ENCODE measurements at places on chromosomes 11 and 22.
A peak's percentile ranks its signal among the peaks of the same experiment; 100 is the strongest.

DNA sequence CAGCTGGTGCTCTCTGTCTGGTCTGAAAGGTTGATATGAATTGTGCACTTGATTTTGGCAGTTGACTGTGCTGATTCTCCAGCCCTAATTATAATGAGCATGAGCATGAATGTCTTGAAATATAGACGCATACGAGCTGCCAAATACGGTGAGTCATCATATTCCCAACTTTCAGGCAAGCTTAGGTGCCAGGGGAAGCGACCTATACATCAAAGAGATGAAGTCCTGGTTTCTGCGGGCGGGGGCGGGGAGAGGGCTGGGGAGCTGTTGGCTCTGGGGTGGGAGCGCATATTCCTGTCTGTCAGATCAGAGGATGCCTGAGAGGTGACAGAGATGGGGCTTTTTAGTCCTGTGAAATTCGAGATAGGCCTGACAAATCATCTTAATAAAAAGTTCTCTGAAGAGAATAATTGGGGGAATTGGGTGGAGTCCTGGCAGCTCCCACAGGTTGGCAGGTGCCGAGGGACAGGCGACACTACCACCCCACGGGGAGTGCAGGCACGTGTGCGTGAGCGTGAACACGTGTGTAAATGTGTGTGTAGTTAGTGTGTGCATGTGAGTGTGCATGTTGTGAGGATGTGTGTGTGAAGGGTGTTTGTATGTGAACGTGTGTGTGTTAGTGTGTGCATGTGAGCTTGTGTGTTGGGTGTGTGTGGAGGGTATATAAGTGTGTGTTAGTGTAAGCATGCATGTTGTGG is 865.3 kb downstream of the TBC1D22A start:
- no peaks in the 10 kb centered on the region for H3K27me3 ChIP-seq
- H3K36me3 ChIP-seq = no peaks in the 10 kb centered on the region
- DNase-seq = no peak
- no peak overlapping the region for H3K27ac ChIP-seq
- no peaks in the 10 kb centered on the region for H3K4me1 ChIP-seq

DNA sequence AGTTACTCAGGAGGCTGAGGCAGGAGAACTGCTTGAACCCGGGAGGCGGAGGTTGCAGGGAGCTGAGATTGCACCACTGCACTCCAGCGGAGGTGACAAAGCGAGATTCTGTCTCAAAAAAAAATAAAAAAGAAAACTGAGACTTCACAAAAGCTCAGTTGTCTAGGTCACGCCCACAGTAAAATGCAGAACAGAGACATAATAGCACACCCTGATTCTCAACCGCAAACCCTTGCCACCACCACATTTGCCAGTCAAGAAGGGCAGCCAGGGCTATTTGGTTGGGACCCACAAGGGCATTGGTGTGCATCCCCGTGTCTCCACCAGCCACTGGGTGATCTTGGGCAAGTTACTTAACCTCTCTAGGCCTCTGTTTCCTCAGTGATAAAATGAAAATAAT is 25.4 kb downstream of the CREB3L1 start:
- DNase-seq = no peak
- no peak overlapping the region for H3K4me3 ChIP-seq
- no peak overlapping the region for H3K27ac ChIP-seq
- peaks cover under 1% of the 10 kb centered on the region for H3K27me3 ChIP-seq

- DNase-seq = no peak
- peak overlapping the region; percentile 89 for H3K4me3 ChIP-seq
- H3K27me3 ChIP-seq = no peaks in the 10 kb centered on the region
- H3K4me1 ChIP-seq = peaks cover 12% of the 10 kb centered on the region
Measured at GRCh38 chr11:68211546-68211945, 1.6 kb downstream of the KMT5B start.

DNA sequence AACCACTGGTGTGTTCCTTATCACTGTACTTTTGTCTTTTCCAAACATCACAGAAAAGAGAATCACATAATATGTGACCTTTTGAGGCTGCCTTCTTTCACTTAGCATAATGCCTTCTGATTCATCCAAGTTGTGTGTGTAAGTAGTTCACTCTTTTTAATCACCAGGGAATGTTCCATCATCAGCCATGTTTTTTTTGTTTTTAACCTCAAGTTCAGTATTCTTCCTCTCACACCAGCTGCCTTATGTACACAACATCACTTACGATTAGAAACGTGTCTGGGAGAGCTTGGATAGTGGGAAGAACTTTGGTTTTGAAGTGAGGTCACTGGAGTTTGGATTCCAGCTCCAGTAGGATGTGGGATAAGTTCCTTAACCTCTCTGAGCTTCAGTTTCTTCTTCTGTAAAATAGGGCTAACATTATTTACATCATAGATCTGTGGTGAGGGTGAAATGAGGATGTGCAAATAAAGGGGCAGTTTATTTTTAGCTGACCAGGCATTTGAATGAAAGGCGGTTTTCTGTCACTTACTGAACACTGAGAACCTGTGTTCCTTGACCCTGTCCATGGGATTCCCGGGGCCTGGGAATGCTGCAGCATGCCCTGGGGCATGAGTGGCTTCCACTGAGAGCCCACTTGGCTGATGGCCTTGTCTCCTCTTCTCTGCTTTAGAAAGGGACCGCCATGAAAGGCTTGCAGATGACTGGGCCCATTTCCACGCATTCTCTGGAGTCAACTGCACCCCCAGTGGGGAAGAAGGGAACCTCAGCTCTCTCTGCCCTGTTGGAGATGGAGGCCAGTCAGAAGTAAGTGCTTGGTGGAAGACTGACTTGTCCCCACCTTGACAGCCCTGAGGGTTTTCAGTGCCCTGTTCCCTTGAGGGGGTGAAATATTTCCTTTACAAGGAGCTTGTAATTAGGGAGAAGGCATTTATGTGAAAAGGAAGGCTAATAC is 92.6 kb downstream of the DEPDC5 start:
- no peaks in the 10 kb centered on the region for H3K27me3 ChIP-seq
- DNase-seq = peak; percentile 31
- no peaks in the 10 kb centered on the region for H3K4me1 ChIP-seq
- peaks cover 76% of the 10 kb centered on the region for H3K36me3 ChIP-seq
- no peak overlapping the region for H3K4me3 ChIP-seq
- no peak overlapping the region for H3K27ac ChIP-seq

GRCh38 chr11:93849751-93850593 is 446 bp downstream of the VSTM5 start:
- peak overlapping the region; percentile 48 for H3K4me3 ChIP-seq
- DNase-seq = peak; percentile 37
- H3K27ac ChIP-seq = no peak overlapping the region
- peaks cover 3% of the 10 kb centered on the region for H3K27me3 ChIP-seq
- peaks cover 9% of the 10 kb centered on the region for H3K4me1 ChIP-seq

GRCh38 chr11:112057170-112057569 is 16.6 kb downstream of the PIH1D2 start:
- H3K36me3 ChIP-seq = peaks cover 73% of the 10 kb centered on the region
- no peak overlapping the region for H3K4me3 ChIP-seq
- no peak for DNase-seq
- H3K4me1 ChIP-seq = no peaks in the 10 kb centered on the region

DNA sequence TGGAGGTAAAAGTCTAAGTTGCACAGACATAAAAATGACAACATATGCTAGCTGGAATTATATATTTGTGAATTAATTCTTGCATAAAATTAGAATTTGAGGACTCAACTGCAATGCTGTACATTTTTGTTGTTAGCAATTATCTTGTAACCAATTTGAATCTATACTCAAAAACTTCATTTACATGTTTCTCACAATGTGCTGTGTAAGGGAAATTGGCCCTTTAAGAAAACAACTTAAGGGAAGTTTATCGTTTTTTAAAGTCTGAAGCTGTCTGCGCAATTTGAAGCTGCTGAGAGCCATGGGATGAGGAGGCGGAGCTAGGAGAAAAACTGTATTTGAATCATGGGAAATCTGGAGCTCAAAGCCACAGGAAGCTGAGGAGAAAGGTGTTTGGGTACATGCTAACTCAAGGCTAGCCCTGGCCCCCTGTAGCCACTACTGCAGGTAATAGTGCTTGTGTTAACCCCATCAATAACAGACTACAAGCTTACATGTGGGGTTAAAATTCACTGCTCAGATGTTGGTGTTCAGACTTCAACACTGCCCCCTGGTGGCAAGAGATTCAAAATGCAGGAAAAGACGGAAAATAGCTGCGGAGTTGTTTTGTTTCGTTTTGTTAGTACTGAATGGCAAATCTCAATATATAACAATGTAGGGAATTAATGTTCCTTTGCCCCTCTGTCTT is 126.1 kb downstream of the BRD1 start:
- no peaks in the 10 kb centered on the region for H3K27me3 ChIP-seq
- peaks cover 30% of the 10 kb centered on the region for H3K4me1 ChIP-seq
- peak; percentile 35 for DNase-seq

Measured in common myeloid progenitor, CD34-positive (primary cell).